ENCODE measurements at places on chromosomes 12 and 14.
A peak's percentile ranks its signal among the peaks of the same experiment; 100 is the strongest.

GRCh38 chr12:132665149-132665491 is 22.0 kb downstream of the POLE start:
- DNase-seq: no peak

- DNase-seq: no peak
Observed at GRCh38 chr12:44812062-44812461, 64.1 kb downstream of the NELL2 start.

GRCh38 chr12:32353540-32353939 is 45.8 kb upstream of the FGD4 start:
- peak; percentile 72 for DNase-seq

DNA sequence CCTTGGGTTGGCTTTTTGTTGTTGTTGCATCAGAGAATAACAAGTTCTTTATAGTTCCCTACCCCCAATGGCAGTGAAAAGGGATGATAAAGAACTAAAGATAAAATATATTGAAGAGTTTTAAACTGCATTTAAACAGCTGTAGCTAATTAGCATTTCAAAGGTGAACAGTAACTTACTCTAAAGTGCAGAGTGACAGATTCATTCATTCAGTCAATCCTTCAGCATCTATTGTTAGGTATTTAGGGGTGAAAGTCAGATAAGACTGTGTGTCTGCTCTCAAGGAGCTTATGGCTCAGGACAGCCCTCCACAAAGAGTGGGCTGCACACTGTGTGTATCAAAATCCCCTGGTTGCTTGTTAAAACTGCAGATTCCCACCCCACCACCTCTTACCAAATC is 146.1 kb downstream of the SSPN start:
- no peak for DNase-seq

- DNase-seq: no peak
Observed at GRCh38 chr14:72652179-72652578, 241.7 kb downstream of the DPF3 start.

DNA sequence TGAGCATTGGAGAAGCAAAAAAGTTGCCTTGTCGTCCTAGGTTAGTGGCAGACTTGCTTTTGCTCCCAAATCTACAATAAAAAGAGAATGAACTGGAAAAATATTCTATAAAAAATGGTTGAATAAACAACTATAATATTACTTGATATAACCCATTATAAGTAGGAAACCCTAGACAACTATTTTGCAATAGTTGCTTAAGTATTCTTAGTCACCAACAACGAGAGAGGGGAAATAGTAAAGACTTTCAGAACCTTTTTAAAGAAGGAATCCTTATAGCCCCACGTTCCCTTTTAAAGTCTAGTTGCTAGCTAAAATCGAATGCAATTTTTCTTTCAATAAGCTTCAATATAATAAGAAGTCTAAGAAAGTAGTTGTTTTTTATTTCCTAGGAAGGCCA is 17.5 kb downstream of the AQP6 start:
- no peak for DNase-seq

DNA sequence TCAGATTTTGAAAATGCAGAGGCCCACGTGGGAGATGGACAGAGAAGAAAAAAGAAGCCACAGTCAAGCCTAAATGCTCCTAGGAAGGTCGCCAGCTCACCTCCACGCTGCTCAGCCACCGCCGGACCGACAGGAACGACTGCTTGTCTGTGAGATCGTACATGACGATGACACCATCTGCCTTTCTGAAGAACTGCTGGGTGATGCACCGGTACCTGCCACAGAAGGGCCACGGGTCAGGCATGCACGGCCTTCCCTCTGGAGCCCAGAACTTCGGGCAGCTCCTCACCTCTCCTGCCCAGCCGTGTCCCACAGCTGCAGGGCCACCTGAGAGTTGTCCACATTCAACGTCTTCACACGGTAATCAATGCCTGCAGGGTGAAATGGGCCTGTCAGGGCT is 125.6 kb downstream of the CRACR2A start:
- DNase-seq: no peak

GRCh38 chr12:57718641-57719528 is 19.7 kb downstream of the AGAP2 start:
- no peak for DNase-seq

DNA sequence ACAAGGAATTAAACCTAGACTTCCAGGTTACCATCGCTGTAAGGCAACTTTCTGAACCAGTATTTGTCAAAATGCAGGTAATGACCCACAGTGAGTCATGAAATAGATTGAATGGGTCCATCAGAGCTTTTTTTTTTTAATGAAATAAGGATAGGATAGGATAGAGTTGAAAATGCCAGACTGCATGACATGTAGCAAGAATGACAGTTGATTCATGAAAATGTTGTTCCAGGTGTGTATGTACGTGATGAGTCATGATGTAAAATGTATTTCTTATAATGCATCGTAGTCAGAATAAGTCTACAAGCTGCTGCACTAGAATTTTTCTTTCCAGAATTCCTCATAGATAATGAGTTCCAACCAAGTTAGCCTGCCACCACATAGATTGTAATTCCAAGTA is 184.4 kb upstream of the BCL2L14 start:
- DNase-seq: no peak

DNA sequence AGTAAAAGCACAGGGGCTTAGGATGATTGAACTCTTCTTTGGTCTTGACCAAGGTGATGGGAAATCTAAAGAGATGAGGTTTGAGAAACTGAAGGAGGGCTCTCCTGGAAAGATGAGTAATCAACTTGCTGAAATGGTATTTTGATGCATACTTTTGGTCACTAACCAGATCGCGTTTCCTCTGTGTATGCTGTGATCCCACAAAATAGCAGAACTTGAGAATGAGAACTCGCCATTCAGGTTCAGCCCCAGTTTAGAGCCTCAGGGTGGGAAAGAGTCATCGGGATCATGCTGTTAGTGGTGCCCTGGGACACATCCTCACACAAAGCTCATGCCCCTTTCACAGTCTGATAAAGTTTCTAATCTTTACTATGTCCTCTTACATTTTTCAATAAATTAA is 488.8 kb downstream of the ETNK1 start:
- no peak for DNase-seq

GRCh38 chr14:104385531-104386101 is 193.9 kb upstream of the C14orf180 start:
- DNase-seq: no peak

GRCh38 chr12:21301-22189 is 45.0 kb upstream of the IQSEC3 start:
- DNase-seq: no peak

DNA sequence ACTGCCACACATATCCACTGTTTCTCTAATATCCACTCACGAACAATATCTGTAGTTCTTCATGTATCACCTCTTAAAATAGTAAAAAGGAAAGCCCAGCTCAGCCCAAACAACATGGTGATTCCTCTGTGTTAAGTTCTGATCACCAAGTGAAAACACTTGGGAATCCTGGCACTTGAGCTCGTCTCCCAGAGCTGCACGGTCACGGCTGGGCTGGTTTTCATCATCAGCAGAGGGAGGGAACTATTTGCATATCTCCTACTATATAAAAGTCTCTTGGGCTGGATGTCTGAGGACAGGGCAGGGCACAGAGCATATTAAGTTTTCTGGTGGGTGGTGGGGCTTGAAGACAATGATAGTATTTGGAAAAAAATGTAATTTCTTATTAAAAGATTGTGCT is 870.6 kb downstream of the TMEM121 start:
- no peak for DNase-seq

Data from NCI-H2171 treated with DMSO at 0.1 percent for 48 hours (cell line).